ENCODE measurements at places on chromosomes 3 and 15.

GRCh38 chr3:11604139-11604892 is 39.4 kb downstream of the VGLL4 start:
- no peak for DNase-seq

DNA sequence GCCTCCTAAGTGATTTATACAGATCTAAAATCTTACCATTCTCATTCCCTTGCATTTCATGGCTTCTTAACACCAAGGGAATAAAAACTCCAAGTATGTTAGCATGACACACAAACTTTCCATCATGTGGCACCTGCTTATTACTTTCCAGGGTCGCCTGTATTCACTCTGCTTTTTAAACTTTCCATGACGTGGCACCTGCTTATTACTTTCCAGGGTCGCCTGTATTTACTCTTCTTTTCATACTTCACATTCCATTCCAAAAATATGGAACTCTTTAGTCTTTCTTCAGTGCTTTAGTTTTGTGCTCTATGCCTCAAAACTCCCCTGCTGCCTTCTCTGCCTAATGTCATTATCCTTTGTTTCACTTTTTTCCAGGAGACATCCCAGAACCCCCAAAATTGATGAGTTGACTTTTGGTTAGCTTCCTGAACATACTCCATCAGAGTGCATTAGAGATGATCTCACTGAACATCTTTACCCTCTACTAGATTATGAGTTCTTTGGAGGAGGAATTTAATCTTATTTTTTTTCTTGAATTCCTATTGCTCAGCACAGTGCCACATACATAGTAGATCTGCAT is 47.0 kb downstream of the CALML4 start:
- no peak for DNase-seq

DNA sequence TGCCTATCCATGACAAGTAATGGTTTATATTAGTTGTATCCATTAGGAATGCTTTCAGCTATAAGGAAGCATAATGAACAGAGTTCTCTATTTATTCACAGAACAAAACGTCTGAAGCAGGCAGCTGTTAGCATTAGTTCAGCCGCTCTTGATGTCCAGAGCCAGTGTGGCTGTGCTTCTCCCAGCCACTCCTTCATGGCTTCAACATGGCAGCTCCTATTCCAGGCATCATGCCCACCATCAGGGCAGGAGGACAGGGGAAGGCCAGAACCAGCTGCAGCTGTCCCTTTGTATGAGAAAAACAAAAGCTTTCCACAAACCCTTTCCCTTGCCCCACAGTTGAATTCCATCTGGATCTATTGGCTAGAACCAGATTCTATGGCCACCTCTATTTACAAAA is 12.9 kb upstream of the SNRK start:
- DNase-seq = no peak

DNA sequence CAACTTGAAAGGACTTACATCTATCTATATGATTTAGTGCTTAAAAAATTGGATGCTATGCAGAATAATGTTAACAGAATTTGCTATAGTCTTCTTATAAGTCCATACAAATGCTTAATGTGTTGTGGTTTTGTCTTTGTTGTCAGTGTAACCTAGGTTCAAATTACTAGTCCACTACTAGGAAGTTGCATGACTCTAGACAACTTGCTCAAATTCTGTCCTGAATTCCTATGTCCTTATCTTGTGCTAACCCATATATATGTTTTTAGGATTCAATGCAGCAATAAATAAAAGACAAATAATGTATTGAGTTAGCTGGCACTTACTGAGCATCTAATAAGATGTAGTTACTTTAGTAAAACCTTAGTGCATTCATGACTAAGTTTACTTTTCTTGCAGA is 276.5 kb upstream of the KCNMB2 start:
- peak; percentile 60 for DNase-seq

- no peak for DNase-seq
These were observed 6.1 kb upstream of the HHATL start for GRCh38 chr3:42708611-42709151.
